ENCODE measurements at places on chromosomes 3 and 15.
A peak's percentile ranks its signal among the peaks of the same experiment; 100 is the strongest.

DNA sequence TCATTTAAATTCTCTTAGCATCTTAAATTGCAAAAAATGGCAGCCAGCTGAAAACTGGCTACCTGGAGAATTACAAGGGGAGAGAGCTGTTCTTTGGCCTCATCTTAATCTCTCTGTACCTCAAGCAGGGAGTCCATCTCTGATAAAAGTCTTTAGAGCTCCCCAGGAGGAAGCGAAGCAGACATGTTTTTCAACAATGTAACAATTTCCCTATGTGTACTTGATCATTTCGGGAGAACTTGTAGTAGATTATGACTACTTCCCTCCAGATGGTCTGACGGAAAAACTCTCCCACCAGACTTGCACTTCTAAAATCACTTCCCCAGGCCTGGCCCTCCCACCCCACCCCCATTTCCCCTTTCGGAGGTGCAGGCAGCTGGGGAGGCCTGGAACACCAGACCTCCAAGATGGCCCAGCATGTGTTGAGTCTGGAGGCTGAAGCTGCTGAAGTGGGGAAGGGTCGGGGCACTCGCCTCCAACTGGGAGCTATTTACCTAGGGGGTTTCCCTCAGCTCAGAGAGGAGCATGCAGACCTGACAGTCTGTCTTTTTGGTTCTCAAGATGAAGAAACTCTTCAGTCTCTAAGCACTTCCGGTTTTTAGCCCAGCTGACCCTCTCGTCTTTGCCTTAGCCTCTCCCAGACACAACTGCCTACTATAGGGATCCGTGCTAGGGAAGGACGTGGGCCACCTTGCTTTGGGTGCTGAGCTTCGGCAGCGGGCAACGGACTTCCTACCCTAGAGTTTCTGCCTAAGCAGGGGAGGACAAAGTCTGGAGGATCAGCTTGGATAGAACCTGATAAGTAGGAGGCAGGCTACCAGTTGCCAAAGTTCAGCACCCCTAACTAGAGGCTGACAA, 164.0 kb upstream of the TBL1XR1 start:
- DNase-seq: no peak

DNA sequence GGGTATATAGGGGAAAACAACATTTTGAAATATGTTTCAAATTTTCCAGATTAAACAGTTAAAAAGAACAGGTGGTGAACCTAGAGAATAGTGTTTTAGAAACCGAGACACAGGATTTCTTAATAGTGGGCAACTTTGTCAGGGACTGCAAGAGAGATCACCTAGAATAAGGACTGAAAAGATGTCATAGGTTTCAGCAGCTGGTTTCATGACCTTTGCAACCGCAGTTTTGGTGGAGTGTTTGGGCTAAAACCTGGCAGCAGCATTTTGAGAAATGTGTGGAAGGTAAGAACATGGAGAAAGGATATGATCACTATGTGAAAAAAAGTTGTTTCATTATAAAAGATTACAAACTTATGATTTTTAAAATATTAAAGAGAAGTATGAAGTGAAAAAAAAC, 34.9 kb downstream of the PRKCI start:
- no peak for DNase-seq

GRCh38 chr15:83012636-83013035, 1.2 kb upstream of the C15orf40 start:
- DNase-seq: no peak

DNA sequence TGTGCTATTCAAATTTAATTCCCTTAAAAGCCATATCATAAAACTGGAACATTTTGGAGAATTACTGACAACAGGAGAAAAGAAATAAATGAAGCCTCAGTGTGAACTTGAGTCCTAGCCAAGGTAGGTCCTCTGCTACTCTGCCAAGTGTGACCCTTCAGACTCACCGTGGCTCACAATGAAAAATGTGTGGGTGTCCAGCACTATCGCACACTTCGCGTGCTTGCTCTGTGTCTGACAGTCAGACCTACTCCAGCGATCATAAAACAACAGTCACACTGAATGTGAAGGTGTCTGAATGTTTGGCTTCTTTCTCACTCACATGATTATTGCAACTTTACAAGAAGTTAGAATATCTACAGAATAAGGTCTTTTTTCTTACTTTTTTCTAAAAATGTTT, 65.8 kb upstream of the TRA2B start:
- no peak for DNase-seq

DNA sequence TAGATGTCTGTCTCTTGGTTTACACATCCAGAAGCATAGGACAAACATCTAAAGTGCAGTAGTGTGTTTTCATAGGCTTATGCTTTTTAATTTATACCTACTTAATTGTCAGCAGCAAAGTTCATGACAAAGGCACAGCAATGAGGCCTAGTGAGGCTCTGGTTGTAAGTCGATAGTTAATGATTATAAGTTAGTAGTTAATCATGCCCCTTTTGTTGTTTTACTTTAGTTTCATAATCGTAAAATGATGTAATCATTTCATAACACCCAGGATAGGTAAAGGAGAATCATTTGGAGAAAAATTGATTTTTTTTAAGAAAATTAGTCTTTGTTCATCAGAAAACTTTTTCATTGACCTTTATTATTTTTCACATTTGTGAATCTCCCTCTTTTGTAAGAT, 351.9 kb downstream of the LSAMP start:
- no peak for DNase-seq

DNA sequence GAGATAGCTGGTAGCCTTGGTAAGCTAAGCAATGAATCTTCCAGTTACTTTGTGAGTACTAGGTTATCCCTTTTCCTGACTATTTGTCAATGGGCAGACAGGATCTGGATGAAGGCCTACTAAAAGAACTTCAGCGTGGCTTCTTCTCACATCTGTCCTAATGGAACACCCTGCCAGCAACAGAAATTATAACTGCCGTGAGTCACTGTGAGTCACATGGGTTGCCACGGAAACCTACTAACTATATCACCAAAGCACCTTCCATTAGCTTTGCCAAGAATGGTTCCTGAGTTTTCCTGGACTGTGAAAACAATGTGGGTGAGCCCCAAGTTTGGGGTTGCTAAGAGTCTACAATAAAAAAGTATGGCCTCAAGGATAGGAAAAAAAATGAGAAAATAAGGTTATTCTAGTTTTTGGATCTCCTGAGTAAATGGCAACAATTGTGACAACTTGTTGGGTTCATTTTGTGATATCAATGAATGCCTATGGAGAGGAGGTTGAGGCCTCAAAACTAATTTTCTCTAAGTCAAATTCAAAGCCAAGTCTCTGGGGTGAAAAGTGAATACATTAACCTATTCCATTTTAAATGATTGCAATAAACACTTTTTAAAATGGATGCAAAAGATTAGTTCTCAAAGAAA, 195.1 kb upstream of the ICE2 start:
- DNase-seq: peak; percentile 7

DNA sequence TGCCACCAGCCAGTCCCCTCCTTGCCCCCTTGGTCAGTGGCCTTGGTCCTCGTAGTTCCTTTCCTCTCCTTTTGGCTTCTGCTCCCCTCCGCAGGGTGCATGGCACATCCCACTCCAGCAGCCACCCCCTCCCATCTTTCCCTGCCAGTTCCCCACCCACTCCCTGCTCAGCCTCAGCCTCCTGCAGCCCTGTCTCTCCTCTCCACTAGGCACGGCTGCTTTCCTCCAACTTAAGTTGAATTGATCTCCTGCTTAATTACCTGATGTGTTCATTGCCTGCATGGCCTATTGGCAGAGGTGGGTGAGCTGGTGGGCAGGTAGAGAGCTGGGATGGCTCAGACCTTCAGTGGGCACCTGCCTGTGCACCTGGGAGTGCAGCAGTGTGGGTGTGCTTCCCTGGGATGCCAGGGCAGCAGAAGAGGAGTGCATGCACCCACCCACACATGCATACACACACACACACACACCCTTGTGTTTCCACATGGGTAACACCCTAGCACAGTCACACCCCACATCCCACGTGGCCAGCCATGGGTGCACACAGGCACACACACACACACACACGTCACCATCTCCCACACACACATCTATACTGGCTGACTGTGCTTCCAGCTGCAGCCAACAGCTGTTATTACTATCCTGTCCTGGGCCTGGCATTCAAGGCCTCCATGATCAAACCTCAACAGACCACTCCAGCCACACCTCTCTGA, 30.9 kb downstream of the C3orf18 start:
- no peak for DNase-seq

DNA sequence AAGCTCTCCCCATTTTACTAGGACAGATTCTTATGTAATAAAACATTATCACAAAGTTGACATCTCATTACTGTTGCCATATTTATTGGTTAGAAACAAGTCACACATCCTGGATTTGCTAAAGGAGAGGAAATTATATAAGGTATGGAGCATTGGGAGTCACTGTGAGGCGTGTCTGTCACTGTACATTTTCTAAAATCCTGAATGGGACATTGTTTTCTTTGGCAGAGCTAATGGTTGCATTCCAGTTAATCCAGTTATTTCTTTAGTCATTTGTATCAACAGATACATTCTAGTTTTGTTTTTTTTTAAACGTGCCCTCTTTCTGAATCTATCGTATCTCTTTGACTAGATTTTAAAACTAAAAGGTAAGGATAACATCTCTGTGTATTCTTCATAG, 70.2 kb upstream of the MITF start:
- no peak for DNase-seq

DNA sequence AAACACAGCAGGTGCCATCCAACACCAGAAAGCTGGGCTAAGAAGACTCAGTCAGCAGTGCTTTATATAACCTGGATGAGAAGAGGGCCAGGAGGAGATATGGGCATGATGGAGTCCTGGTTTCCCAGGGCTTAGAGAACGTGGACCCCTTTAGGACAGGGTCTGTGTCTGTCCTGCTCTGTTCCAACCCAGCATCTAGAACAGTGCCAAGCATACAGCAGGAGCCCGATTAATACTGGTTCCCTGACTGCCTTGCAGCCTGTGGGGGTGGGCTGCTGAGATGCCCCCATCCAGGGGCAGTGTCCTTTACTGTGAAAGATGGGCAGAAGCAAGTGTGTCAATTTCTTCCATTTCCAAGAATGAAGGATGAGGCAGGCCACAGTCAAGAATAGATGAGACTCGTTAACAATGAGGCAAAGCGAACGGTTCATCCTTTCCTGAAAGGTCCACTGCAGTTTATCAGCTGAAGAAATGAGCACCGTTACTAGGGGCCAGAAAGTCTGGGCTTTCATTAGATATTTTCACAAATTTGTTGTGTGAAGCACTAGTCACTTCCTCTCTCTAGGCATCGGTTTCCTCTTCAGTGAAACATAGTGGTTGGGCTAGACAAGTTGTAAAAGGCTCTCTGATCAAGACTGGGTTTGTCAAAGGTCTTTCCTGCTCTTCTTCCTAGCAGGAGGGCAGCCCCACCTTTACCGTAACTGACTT, 72.0 kb upstream of the HERC1 start:
- DNase-seq: no peak

DNA sequence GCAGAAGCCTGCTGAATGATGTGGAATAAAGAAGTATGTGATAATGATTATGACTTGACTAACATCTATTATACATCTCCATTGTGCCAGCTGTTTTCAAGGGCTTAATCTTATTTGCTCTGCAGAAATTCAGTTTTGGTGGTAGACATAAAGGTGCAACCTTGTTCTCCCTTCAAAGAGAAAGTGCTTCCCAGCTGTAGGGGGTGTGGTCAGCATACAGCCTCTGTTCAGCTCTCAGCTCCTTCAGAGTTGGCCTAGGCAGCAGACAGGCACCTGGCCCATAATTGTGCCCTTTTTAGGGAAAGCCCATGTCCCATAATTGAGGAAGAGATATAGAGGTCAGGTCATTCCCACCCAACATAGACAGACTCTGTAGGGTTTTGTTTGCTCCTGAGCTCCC, 104.3 kb upstream of the EOMES start:
- DNase-seq: no peak

- DNase-seq: no peak
These were observed 265.6 kb upstream of the DCBLD2 start for GRCh38 chr3:99167071-99167470.

- DNase-seq: no peak
These were observed 34.5 kb downstream of the PSTPIP1 start for GRCh38 chr15:77029166-77030047.

DNA sequence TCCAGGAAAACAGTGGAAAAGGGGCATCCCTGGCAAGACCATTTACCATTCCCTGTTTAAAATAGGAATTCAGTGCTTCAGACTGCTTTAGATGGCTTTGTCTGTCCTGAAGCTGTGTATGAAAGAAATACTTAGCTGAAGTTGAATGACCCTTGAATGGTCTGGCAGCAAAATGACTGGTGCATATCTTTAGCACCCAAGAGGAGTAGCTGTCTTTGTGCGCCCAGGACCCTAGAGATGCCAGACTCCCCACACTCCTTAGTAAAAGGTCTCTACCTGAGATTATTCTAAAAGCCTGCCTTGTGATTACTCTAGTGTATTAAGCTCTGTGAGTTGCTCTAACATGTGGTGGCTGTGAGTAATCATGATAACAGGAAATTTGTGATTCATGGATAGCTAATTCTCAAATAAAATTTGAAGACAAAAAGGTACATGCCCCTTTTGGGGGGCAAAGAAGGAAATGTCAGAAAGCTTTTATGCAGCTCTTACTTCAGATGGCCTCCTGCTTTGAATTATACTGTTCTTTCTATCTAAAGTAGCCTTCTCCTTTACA, 3.2 kb downstream of the MAPKBP1 start:
- DNase-seq: no peak

GRCh38 chr3:15651396-15651795, 49.9 kb downstream of the BTD start:
- DNase-seq: no peak

DNA sequence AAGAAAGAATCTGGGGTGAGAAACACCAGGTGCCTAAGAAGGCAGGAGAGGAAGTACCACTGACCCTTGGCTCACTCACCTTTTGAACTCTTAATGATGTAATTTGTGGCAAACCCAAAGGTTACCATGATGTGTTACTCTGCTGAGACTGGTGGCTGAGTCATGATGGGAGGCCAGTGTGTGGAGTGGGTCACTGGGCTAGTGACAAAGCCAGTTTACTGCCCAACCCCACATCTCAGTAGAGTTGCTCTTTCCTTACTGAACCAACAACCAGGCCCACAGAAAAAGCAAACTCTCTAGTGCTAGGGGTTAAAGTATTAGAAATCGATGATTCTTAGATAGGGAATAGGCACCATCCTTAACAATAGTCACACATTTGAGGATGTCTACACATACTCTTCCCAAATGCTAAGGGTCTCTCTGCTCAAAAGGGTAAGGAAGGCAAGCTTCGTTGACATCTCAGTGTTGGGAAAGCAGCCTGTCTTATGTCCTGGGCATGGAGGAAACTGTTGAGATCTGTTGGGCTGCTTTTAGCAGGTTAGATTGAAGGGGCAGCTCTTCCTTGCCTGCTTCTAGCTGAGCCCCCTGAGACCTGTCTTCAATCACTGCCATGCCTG, 3.1 kb downstream of the RBP2 start:
- no peak for DNase-seq

- DNase-seq: no peak
These were observed 49.1 kb downstream of the CMTM7 start for GRCh38 chr3:32440611-32441350.

- DNase-seq: no peak
These were observed 50.4 kb downstream of the MESD start for GRCh38 chr15:80939216-80939615.

- no peak for DNase-seq
These were observed 58.4 kb upstream of the ATP2C1 start for GRCh38 chr3:130835483-130835882.

Measured in NCI-H1694 (cell line).